CD8-positive, alpha-beta memory T cell (primary cell): ENCODE measurements at places on chromosomes 13 and 19. TPM values are rescaled to one million over a fixed set of nuclear protein-coding genes. Genes with fewer than 3 reads are reported as not detected.

DNA sequence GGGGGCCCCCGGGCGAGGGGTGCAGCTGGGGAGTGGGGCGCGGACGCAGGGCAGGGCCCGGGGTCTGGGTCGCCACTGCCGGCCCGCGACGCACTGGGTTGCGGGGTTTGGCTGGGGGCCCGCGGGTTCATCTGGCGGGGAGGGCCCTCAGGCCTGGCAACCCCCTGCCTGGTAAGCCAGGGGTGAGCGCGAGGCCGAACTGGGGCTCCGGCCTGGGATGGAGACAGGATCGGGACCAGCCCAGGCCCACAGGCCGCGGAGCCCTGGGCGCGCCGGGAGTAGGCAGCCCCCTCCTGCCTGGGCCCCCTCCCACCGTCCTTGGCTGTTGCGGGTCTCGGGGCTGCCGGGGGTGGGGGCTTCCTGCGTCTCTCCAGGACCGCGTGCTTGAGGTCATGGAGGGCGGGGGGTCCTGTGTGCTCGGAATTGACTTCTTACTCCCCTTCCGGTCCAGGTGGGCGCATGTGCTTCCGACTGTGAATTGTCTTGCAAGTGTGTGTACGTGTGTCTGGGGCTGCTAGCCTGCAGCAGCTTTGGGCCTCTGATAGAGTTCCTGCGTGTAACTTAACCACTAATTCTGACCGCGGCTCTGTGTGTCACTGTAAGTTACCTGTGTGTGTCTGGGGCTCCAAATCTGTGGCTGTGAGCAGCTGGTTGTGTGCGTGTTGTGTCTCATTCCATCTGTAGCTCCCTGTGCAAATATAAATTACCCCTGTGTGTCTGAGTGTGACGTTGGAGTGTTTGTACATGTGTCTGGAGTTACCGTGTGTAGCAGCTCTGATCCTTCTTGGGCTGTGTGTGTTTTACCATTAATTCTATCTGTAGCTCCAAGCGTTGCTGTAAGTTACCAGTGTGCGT, 751 bp downstream of the GRAMD1A start:
- peak; percentile 30 for DNase-seq

DNA sequence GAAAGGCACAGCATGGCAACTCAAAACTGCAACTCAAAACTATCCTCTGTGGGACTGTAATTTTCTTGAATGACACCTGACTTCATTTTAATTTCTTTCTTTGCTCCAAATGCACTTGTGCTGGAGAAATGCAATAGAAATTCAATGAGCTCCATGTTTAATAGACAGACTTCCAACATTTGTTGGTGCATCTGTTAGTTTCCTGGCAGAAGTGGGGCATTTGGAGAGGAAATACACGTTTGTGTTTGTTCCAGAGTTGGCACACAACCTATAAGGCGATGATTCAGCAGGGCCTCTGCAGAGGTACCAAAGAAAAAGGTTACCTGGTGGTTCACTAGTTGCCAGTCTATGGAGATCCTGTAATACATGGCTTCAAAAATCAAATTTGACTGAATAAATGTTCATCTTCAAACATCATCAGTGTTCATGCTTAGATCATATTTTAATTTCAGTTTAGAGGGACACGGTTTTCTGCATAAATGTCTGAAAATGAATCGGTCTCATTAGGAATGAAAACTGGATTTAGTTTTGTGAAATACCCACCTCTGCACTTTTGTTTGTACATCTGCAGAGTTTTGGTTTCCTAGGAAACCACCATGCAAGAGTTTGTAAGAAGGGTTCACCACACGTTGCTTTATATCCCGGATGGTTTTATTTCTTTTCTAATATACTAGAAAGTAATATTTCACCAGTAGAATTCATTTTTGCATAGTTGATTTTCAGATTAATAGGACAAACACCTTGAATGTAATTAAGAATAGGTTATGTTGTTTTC, 21.8 kb upstream of the OBI1 start:
- no peak for DNase-seq

DNA sequence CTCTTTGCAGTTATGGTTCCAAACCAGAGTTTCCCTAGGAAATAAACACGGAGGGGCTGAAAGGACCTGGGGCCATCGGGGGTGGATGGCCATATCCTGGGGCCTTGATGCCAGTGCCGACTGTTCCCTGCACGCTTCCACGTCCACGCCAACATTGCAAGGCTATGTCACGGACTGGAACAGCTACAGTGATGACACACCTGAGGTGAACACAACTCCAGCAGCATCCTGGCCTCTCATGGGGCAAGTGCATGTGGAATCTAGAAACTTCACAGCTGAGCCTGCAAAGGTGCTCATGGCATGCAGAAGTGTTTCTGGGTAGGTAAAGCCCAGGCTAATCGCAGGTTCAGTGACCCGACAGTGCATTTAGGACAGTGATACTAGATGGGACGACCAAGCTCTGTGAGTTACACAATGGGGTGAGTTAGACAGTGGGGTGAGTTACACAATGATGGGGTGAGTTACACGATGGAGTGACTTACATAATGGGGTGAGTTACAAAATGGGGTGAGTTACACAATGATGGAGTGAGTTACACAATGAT, 52.0 kb upstream of the GAS6 start:
- DNase-seq = no peak

DNA sequence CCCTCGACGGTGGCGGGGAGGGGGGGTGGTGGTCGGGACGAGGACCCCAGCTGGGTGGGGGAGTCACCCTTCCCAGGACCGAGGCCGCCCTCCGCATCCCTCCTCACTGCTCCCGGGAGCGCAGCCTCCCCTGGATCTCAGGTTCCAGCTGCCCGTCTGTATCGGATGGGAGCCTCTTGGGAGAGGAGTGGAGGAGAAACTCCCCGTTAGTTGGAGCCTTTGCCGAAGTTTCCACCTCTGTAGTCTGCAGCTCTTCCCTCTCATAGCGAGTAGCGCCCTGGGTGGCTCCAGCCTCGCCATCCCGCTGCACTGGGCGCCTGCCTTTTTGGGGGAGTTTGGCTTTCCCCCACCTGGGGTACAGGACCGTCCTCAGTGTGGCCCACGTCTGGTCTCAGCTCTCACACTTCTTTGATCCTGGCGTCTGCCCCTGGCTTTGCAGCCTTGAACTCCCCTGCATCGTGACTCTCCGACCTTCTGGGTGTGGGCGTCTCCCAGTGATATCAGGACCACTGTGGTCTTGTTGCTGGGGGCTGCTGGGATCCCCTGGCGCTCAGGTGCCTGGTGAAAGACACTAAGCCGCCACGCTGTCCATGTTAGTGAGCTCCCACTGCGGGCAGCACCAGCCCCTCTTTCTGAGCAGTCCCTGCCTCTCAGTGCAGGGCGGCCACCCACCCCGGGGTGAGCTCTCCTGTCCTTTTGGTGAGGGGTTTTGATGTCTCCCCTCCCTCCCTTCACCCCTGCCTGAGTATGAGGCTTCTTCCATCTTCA, 1.1 kb downstream of the CNOT3 start:
- no peak for DNase-seq

DNA sequence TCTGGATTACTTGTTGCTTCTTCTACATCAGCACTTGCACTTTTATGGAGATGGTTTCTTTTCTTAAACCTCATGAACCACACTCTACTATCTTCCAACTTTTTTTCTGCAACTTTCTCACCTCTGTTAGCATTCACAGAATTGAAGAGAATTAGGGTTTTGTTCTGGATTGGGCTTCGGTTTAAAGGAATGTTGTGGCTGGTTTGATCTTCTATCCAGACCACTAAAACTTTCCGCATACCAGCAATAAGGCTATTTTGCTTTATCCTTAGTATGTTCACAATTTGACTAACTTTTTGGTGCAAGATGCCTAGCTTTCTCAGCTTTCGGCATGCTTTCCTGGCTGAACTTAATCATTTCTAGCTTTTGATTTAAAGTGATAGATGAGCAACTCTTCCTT, 666.7 kb upstream of the MIR17HG start:
- DNase-seq = no peak

DNA sequence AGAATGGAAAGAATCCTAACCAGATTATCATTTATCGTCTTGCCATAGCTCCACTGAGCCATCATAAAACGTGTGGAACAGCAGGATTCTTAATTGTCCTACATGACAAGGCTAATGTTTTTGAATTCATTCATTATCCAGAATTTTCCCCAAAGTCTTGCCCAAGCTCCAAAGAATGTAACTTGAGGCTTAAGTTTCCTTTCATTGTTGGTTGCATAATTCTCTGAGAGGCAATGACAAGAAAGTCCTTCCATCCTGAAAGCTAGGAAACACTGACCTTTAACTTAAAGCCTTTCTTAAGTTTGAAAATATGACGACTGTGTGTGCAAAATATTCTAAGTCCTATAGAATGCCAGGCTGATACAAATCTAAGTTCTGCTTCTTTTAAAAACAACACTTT, 546.1 kb downstream of the SUCLA2 start:
- no peak for DNase-seq

GRCh38 chr13:111232191-111232590, 88.3 kb upstream of the TEX29 start:
- DNase-seq = no peak

- DNase-seq = no peak
Observed at GRCh38 chr13:112486386-112487126, 101.4 kb downstream of the TUBGCP3 start.

DNA sequence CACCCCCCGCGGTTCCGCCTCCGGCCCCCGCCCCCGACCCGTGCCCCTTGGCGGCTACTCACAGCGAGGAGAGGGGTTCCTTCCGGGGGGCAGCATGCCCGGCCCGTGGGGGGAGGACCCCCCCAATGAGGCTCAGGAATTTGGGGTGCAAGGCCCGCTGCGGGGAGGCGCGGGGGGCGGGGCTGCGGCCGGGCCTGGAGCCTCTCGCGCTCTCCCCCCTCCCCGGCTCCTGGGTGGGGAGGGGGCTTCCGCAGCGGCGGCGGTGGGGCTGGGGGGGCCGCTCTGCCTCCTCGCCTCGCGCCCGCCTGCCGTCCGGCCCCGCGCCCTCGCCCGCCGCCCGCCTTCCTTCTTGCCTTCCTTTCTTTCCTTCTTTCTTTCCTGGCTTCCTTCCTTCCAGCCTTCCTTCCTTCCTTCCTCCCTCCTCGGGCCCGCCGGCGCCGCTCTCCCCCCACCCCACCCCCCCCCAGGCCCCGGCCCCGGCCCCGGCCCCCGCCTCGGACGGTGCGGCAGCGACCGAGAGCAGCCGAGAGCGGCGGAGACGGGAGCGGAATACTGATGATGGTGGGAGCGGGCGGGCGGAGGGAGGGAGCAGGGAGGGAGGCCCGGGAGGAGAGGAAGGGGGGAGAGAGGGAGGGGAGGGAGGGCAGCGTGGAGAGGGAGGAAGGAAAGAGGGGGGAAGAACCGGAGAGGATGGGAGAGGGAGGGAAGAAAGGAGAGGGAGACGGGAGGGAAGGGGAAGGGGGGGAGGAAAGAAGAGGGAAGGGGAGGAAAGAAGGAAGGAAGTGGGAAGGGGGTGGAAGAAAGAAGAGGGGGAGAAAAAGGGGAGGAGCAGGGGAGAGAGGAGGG, at the start of gene LRRC4B:
LRRC4B (minus strand) TSS at position 554 of the 846 bp plus-strand sequence. CDS start 19,597 bp downstream, outside the sequence.
- peak; percentile 4 for DNase-seq

- no peak for DNase-seq
Observed at GRCh38 chr13:49649244-49649962, 21.1 kb downstream of the ARL11 start.

DNA sequence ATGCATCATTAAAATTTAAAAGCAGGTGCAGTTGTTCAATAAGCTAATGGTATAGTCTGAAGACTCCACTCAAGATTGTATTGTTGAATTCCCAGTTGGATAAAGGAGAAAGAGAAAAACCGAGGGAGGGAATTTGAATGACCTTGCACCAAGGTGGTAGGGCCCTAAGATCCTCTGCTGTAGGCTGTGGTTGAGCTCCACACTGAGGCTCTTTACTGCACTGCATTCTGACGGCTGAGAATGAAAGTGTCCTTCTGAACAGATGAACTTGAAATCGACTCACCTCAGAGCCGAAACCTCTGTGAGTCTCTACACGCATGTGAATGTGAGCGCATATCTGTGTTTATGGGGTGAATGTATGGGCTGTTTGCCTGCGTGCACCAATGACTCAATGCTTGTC, 388.9 kb upstream of the DACH1 start:
- no peak for DNase-seq

DNA sequence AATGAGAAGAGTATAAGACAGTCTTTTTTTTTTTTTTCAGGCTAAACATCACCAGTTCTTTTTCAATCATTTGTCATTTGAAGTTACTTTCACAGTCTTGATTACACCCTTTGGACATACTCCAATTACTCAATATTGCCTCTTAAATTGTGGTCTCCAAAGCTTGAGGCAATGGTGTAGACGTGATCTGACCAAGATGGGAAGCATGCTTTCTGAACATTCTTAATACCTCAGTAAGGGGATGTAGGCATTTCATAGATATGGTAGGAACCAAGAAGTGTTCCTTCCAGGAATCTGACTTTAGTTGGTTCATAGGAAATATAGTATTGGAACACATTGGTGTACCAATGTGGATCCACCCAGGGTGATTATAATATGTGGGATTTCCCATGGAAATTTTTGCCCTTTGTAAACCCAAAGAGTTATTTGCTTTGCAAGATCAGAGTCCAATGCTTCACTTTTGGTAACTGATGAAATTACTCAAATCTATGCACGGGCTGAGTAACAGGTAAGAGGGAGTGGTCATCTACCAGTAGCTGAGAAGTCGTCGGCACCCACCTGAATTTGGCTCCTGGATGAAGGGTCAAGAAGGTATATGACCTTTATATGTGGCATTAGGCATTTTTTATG, 62.2 kb downstream of the ERCC5 start:
- DNase-seq = no peak

DNA sequence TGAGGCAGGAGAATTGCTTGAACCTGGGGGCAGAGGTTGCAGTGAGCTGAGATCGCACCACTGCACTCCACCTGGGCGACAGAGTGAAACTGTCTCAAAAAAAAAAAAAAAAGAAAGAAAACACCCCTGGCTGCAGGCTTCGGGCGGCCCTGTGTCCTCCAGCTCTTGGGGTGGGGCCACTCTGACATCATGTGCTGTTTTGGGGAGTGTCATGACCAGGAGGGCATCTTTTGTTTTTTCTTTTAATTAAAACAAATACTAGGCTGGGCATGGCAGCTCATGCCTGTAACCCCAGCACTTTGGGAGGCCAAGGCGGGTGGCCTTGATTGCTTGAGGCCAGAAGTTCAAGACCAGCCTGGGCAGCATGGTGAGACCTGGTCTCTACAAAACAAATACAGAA, 52.1 kb downstream of the KDM4B start:
- DNase-seq = no peak

- peak; percentile 76 for DNase-seq
Observed at GRCh38 chr13:50909605-50910484, at the start of gene RNASEH2B. Gene RNASEH2B (plus strand): TSS chr13:50909791. CDS start chr13:50910077, 286 bp downstream.

GRCh38 chr19:47421844-47422395, 2.6 kb upstream of the MEIS3 start:
- no peak for DNase-seq

The ZNF439 gene
- total RNA-seq = 6.2 TPM

The CLEC17A gene
- 1.5 TPM for total RNA-seq

The SHISA2 gene
- not detected for total RNA-seq

The LILRA2 gene
- not detected for total RNA-seq

The LILRB3 gene
- 0.48 TPM for total RNA-seq

The ZNF578 gene
- total RNA-seq = 0.88 TPM

The KLK2 gene
- total RNA-seq = not detected
